ENCODE measurements at places on chromosomes 3 and 15.

GRCh38 chr3:26346497-26346896, 276.1 kb upstream of the LRRC3B start:
- no peak for DNase-seq

DNA sequence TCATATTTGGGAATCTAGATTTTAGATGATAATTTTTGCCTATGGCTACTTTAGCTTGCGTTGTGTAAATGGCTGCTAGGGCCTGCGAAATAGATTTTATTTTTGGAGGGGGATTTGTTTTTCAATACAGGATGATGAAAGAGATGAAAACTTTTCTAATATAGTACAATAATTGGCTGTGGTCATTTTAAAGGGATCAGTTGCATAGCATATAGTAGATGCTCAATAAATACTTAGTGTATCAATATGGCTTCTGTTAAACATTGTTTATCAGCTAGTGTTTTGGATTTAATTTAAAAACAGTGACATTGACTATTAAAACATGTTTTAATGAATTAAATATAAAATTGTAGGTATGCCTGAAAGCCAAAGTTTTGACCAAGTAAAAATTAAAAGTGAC, 6.9 kb upstream of the CHD2 start:
- DNase-seq: no peak

DNA sequence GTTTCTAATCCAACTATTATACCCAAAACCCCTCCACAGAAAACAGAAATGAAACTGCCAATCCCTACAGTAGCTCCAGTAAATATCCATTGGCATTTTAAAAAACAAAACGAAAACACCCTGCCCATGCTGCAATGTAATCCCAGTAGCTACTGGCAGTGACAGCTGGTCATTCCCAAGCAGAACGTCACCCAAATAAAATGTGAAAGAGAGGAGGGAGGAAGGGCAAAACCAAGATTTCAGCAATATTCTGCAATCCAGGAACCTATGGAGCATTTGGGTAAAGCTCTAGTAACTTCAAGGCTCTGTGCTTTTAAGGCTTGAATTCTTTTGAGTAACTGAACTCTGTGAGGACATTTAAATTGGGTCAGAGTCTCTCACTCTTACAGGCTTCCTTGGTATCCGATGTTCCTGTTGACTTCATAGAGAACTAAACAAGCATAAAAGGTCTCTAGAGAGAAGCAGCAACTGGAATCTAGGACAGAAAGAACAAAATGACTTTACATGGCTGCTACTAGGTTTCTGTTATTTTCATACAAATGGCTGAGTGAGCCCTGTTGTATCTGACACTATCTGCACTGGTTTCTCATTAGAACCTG, 136.2 kb downstream of the TNIK start:
- DNase-seq: no peak

DNA sequence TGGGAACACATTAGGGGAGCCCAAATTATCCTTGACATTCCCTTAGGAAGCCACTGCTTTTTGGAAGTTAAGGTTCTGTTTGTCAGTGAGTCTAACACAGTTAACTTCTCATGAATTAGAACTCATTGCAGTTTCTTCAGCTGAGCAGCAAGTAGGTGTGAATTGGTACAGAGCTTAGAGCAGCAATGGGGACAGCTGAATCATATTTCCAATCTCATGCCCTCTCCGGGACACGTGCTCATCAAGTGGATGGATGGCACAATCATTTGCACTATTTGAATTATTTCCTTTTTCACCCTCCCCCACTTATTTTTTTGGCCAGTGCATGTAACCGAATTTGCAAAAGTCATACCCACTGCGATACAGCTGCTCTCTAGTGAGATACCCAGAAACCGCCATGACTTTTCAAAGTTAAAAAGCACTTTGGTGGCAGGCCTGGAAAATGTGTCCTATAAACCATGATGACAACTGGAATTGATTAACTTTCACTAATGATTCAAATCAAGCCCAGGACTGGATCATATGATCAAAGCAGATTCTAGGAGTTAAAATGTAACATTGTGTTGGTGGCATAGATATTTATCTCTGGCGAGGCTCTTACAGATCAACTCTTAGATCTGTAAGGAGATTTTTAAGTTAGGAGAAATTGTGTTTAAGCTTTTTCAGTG, 76.4 kb downstream of the EBLN2 start:
- DNase-seq: no peak
